ENCODE measurements at places on chromosomes 3 and 15. TPM values are rescaled to one million over a fixed set of nuclear protein-coding genes. Genes with fewer than 3 reads are reported as not detected.

GRCh38 chr3:191959876-191960413, 499.0 kb downstream of the PYDC2 start:
- no peak overlapping the region for H3K4me3 ChIP-seq
- no peaks in the 10 kb centered on the region for H3K4me1 ChIP-seq
- DNase-seq: no peak
- no peak overlapping the region for H3K27ac ChIP-seq
- no peaks in the 10 kb centered on the region for H3K36me3 ChIP-seq
- H3K27me3 ChIP-seq: no peaks in the 10 kb centered on the region

GRCh38 chr3:15520804-15521572, 518 bp downstream of the COLQ start:
- H3K4me1 ChIP-seq: no peaks in the 10 kb centered on the region
- H3K4me3 ChIP-seq: no peak overlapping the region
- no peak overlapping the region for H3K27ac ChIP-seq
- H3K27me3 ChIP-seq: no peaks in the 10 kb centered on the region
- H3K36me3 ChIP-seq: no peaks in the 10 kb centered on the region

DNA sequence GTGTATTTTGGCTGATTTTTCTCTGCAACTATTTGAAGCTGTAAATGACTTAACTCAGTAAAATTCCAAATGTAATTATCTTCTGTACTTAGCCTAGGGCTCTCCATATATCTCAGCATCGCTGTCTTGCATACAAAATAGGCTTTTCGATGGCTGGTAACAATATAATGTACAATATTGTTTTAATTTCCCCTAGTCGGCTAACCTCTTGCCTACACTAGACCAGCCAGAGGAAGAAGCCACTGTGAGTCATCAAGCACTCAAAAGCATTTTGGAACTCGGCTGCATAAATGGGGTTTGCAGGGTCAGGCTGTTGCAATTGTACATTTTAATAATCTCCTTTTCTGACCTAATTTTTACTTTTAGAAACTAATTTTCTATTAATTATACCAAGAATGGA, 583.8 kb downstream of the FOXP1 start:
- no peak overlapping the region for H3K4me3 ChIP-seq
- peaks cover 52% of the 10 kb centered on the region for H3K36me3 ChIP-seq
- H3K27ac ChIP-seq: peak overlapping the region; percentile 22
- peaks cover 43% of the 10 kb centered on the region for H3K4me1 ChIP-seq
- no peaks in the 10 kb centered on the region for H3K27me3 ChIP-seq
- no peak for DNase-seq

DNA sequence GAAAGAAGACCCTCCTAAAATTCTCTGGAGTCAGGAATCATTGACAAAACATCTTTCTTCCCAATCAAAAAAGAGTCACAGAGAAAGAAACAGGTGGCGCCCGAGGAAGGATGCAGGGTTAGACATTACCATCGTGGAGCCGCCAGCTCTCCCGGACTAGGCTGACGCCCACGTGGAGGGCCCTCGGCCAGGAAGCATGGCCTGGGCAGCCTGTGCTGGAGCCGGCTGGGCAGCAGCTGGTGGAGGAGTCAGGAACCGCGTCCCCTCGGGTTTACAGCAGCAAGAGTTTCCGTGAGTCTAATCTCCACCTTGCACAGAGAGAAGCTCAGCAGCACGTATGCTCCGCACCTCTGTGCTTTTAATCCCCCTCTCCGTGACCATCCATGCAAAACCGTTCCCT, 533.7 kb upstream of the ATP11B start:
- no peaks in the 10 kb centered on the region for H3K4me1 ChIP-seq
- no peak for DNase-seq
- no peaks in the 10 kb centered on the region for H3K36me3 ChIP-seq
- H3K4me3 ChIP-seq: no peak overlapping the region
- no peak overlapping the region for H3K27ac ChIP-seq

DNA sequence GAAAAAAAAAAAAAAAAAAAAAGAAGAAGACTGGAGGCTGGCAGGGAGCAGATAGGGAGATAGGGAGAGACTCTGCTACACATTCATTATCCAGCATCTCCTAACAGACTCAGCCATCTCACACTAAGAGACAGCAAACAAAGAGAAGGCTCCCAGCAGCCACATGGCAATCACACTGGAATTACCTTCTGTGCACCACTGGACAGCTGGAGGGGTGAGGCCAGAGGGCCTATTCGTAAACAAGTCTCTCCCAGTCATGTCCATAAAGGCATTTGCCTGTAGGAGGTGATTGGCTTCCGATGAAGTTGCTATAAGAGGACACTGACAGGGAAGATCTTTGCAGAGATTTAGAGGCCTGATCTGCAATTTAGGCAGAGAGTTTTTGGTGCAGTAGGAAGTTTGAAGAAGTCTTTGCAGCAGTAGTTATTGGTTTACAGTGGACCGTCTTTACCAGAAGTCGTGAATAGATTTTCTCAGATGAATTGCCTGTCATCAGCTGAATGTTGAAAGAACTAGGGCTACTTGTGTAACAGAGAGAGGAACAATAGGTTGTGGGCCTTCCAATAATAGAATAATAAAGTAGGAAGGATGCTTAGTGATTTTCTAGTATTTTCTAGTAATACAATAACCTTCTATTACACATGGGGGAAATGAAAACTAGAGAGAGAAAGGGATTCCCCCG, 89.7 kb downstream of the TP63 start:
- H3K27ac ChIP-seq: no peak overlapping the region
- no peaks in the 10 kb centered on the region for H3K4me1 ChIP-seq
- no peak overlapping the region for H3K4me3 ChIP-seq
- no peaks in the 10 kb centered on the region for H3K36me3 ChIP-seq

Gene MYZAP
- 36.0 TPM for total RNA-seq

- no peaks in the 10 kb centered on the region for H3K36me3 ChIP-seq
- H3K27me3 ChIP-seq: no peaks in the 10 kb centered on the region
- H3K4me1 ChIP-seq: peaks cover 13% of the 10 kb centered on the region
- no peak overlapping the region for H3K27ac ChIP-seq
These were observed 139.1 kb upstream of the LRIG1 start for GRCh38 chr3:66639809-66640356.

Gene XIRP1
- total RNA-seq: not detected

- no peak overlapping the region for H3K4me3 ChIP-seq
- no peaks in the 10 kb centered on the region for H3K36me3 ChIP-seq
- peaks cover 8% of the 10 kb centered on the region for H3K27me3 ChIP-seq
- no peak for DNase-seq
These were observed 4.2 kb upstream of the DGKG start for GRCh38 chr3:186366206-186366605.

DNA sequence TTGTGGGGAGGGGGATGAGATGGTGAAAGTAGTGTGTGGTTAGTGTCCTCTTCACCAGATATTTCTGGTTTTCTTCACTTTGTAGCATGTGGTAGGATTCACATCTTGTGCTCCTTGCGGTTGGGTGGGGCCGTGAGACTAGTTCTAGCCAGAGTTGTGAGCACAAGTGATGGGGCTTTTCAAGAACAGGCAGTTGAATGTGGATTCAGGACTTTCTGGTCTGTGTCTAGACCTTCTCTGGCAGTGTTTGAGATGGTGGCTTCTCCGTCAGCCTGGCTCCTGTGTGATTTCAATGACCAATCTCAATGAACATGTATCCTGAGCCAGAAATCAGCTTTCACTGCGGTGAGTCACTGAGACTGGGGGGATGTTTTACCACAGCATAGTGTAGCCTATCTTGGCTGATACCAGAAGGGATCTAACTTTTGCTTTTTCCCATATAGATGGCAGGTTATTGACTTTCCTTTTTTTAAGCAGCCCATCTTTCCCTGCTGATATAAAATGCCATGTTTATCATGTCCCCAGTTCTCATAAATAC, 82.6 kb downstream of the RPLP1 start:
- H3K36me3 ChIP-seq: no peaks in the 10 kb centered on the region
- no peaks in the 10 kb centered on the region for H3K27me3 ChIP-seq
- H3K4me1 ChIP-seq: peaks cover 4% of the 10 kb centered on the region
- DNase-seq: no peak

GRCh38 chr3:141939759-141940158, 63.3 kb downstream of the ATP1B3 start:
- peak overlapping the region; percentile 70 for H3K27ac ChIP-seq
- no peaks in the 10 kb centered on the region for H3K36me3 ChIP-seq
- H3K4me3 ChIP-seq: no peak overlapping the region
- H3K4me1 ChIP-seq: no peaks in the 10 kb centered on the region
- no peaks in the 10 kb centered on the region for H3K27me3 ChIP-seq
- DNase-seq: no peak

Gene MGA
- 15.6 TPM for total RNA-seq

- no peak overlapping the region for H3K27ac ChIP-seq
- H3K27me3 ChIP-seq: no peaks in the 10 kb centered on the region
- H3K4me1 ChIP-seq: no peaks in the 10 kb centered on the region
- no peak overlapping the region for H3K4me3 ChIP-seq
- H3K36me3 ChIP-seq: no peaks in the 10 kb centered on the region
These were observed 988.0 kb downstream of the SQOR start for GRCh38 chr15:46622851-46623250.

Gene IGDCC3
- not detected for total RNA-seq

- H3K27ac ChIP-seq: peak overlapping the region; percentile 19
- H3K4me3 ChIP-seq: no peak overlapping the region
- peaks cover 48% of the 10 kb centered on the region for H3K4me1 ChIP-seq
- no peaks in the 10 kb centered on the region for H3K36me3 ChIP-seq
- DNase-seq: no peak
- no peaks in the 10 kb centered on the region for H3K27me3 ChIP-seq
These were observed 3.4 kb upstream of the RFTN1 start for GRCh38 chr3:16516695-16517481.

Gene KBTBD13
- total RNA-seq: not detected

DNA sequence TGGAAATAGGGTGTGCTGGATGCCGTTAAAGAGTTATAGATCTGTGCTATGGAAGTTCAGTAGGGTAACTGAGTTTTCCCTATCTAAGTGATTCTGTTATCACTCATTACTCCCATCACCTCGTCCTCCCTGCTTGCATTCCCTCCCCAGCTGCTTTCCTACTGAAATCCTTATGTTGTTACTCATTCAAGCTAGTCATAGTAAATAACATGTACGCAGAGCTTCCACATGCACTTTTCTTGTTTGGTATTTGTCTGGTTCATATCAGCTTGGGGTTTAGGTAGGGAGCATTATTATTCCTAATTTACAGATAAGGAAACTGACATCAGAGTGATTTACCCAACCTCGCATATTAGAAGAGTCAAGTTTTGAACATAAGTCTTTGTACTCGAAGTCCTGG, 135.1 kb downstream of the HCN4 start:
- DNase-seq: no peak
- H3K27ac ChIP-seq: no peak overlapping the region
- peaks cover 19% of the 10 kb centered on the region for H3K36me3 ChIP-seq

GRCh38 chr3:30750967-30751366, 143.5 kb downstream of the GADL1 start:
- H3K27me3 ChIP-seq: no peaks in the 10 kb centered on the region
- H3K27ac ChIP-seq: no peak overlapping the region
- H3K4me1 ChIP-seq: no peaks in the 10 kb centered on the region
- H3K4me3 ChIP-seq: no peak overlapping the region

Gene CPN2
- not detected for total RNA-seq

DNA sequence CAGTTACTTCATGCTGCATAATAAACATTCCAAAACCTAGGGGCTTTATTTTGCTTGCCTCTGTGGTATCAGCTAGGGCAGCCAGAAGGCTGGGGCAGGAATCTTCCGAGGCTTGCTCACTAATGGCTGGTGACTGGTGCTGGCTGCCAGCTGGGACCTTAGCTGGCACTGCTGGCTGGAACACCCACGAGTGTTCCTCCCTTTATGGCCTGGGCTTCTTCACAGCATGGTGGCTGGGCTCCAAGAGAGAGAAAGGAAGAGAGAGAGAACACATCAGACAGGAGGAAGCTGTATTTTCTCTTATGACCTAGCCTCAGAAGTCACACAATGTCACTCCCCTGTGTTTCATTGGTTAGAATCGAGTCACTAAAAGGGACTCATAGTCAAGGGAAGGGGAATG, 23.9 kb upstream of the CDCP1 start:
- H3K36me3 ChIP-seq: no peaks in the 10 kb centered on the region
- H3K27me3 ChIP-seq: no peaks in the 10 kb centered on the region
- H3K27ac ChIP-seq: peak overlapping the region; percentile 59
- no peak for DNase-seq
- peaks cover 2% of the 10 kb centered on the region for H3K4me1 ChIP-seq
- H3K4me3 ChIP-seq: no peak overlapping the region

DNA sequence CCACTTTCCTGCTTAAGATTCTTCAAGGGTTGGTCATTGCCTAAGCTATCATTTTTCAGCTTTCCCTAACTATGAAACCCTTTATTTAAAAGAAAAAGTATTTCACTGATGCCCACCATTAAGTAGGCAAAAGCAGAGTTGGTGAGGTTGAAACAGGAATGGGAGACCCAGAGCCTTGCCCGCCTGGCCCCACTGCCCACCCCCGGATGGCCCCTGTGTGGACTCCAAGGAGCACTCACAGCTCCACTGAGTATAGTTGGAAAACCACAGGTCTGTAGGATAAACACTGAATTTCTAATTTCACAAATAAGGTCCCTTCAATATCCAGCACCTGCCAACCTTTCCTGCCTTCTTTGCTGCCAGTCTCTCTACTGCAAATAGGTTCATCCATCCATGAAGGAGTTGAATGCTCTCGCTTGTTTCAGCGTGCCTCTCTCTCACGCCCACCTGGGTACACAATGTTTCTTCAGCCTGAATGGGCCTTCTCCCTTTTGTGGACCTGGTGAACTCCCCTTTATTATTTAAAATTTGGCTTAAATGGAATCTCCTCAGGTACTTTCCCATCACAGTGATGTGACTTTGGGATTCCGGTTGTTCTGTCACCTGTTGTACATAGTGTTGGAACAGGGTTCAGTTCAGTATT, 8.7 kb upstream of the ACAP2 start:
- DNase-seq: no peak
- H3K4me3 ChIP-seq: no peak overlapping the region
- peak overlapping the region; percentile 70 for H3K27ac ChIP-seq
- peaks cover 44% of the 10 kb centered on the region for H3K4me1 ChIP-seq
- no peaks in the 10 kb centered on the region for H3K36me3 ChIP-seq
- no peaks in the 10 kb centered on the region for H3K27me3 ChIP-seq

DNA sequence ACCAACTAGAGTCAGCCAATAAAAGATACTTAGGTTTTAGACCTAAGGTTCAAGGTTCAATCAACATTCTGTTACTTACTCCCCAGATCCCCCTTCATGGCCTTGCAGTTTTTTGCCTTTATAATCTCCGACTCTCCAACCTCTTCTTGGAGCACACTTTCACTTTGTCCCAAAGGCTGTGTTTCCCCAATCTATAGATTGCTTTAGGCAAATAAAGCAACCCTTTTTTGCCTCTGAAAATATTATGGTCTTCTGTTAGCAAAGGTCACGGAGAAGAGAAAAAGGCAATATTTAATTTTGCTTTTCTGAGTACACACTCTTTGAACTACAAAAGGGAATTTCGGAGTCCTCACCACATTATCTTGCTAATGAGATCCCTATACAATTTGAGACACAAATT, 268.1 kb downstream of the PLOD2 start:
- no peak overlapping the region for H3K4me3 ChIP-seq
- no peaks in the 10 kb centered on the region for H3K27me3 ChIP-seq
- H3K36me3 ChIP-seq: no peaks in the 10 kb centered on the region
- no peak overlapping the region for H3K27ac ChIP-seq
- H3K4me1 ChIP-seq: peaks cover 14% of the 10 kb centered on the region

DNA sequence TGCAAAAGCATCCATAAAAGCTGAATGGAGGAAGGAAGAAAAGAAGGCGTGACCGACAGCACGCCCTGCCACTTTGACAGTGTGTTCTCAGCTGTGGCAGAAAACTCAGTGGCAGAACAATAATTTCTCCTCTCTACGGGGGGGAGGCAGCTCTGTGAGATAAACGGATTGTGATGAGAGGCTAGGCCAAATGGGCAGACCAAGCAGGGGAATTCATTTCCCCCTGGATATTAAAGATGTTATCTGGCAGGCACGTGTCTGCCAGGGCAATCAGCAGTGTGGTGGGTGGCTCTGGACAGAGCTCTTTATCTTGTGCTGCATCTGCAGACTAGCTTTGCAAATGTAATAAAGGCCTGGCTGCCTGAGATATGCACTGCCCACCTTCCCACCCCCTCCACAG, 1.9 kb upstream of the RMDN3 start:
- H3K4me1 ChIP-seq: peaks cover 7% of the 10 kb centered on the region
- H3K27ac ChIP-seq: no peak overlapping the region
- no peak overlapping the region for H3K4me3 ChIP-seq
- DNase-seq: no peak

Data from esophagus squamous epithelium (tissue), 5 donors.